Smooth muscle cell of the brain vasculature (primary cell): ENCODE measurements at places on chromosomes 11 and 22.

DNA sequence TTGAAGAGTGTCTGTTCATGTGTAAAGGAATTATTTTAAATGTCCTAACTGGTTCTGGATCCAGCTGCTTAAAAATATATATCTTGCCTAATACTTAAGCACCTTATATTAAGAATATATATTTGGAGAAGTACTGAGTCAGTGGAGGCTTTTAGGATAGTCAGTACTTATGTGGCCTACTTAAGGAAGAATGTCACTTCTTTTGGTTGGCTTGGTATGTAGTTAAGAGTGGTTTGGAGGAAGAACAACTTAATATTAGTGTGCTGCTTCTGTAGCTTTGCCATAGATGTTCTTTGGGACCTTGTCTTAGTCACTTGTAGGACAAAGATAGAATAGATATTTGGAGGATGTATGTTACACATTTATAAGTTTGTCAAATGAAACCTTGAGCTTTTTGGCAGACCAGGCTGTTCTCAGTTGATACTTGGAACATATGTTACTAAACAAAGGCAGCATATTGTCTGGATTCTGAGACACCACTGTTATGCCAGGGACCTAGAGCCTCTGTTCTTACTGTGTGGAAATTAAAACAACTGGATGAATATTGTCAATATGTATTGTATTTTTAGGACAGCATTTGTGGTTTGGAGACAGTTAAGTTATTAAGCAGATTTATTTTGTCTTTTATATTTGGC lies 4.9 kb downstream of the HIPK3 start:
- no peak for DNase-seq

- DNase-seq: no peak
Observed at GRCh38 chr22:27259433-27259832, 542.1 kb downstream of the MN1 start.

DNA sequence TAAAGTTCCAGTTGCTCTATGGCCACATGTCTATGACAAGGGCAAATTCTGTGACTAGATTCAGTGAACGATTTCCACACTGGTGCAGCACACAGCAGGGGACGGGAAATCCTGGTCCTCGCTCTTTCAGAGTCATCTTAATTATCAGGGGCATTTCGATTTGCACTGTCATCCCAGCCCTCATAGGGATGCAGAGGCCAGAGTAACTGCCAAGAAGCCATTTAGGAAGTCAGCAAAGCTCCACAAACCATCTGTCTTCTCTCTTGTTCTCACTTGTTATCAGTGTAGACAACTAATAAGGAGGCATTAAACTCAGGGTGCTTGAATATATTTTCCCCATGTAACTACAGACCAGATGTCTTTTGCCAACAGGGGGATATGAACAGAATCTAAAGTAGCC lies 151.7 kb downstream of the STK33 start:
- DNase-seq: no peak

DNA sequence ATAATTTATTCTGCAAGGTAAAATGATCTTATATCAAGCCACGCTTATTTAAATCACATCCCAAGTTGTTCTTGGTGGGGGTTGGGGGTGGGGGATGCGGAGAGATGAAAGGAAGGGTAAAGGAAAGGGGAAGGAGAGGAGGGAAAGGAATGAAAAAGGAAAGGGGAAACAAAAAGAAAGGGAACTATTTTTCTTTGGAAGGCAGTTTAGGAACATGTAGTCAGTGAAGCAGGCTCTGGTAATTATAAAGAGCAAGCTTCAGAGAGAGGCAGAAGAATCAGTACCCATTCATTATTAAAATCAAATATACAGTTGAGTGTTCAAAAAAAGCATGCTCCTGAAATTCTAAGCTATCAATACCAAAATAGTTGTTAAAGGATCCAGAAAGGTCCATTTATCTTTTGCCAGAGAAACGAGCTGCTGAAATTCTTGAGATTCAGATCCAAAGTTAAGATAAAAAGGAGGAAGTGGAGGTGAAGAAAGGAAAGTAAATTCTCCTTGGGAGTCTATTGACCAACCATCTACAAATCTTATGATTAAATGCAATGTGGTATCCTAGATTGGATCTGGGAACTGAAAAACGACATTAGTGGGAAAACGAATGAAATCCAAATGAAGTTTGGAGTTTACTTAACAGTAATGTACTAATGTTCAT lies 107.4 kb downstream of the SGSM3 start:
- no peak for DNase-seq

DNA sequence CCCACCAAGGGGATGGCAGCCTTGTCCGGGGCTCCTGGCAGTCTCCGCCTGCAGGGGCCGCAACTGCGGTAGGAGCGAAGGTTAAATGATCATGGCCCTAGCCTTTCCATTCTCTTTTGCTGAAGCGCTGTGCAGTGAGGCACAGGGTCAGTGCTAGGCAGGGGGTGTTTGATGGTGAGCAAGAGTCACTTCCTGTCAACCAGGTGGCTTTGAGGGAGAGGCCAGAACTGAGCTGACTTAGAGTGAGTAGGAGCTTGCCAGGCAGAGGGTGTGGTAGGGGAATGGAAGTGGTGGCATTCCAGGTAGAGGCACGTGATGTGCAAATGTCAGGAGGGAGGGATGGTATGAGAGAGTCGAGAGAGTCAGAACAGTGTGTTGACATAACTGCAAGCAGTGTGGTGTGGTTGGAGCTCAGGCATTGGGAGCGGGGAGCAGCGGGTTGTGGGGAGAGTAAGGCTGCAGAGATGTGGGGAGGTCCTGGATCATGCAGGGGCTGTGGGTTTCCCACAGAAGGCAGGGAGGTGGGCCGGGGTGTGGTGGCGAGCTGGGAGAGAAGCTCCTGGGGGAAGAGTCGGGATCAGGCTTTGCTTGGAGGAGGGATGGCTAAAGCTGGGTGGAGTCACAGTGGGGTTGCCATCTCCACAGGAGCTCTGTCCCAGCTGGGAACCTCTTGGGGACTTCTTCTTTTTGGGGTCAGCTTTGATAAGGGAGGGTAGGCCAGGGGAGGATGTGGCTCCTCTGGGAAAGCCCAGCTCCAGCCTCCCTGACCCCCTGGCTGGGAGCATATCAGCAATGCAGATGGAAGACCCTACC lies 33.3 kb downstream of the AMPD3 start:
- DNase-seq: no peak

- no peak for DNase-seq
Observed at GRCh38 chr11:126311401-126312291, 7.8 kb downstream of the DCPS start.
